ENCODE measurements at places on chromosomes 16 and 17.

DNA sequence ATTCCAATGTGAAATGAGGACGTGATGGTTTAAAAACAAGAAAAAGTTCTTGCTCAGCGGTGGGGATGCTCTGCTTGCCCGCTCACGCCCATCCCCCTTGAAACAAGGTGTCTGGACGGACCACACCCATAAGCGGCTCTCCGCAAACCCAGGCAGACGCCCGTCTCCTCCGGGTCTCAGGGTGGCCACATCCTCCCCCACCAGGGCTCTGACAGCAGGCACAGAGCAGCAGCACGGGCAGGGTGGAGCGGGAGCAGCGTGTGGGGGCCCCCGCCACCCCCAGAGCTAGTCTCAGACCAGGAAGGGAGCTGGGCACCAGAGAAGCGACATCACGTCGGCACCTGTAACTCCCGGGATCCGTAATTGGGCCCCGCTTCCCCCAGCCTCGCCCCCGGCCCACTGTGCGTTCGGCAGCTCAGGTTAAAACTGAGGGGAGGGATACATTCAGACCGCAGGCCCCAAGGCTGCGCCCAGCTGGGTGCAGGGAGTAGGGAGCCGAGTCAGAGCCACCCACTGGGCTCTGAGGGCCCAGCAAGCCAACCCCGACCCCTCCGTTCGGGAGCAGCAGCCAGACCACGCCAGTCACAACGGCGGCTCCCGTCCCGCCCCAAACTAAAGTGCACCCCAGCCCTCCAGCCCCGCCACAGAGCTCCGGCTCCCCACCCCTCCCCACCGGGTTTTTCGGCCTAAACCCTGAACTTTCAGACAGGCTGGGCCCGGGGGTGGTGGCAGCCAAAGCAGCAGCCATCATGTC, 22.0 kb downstream of the CLUH start:
- no peak for DNase-seq

DNA sequence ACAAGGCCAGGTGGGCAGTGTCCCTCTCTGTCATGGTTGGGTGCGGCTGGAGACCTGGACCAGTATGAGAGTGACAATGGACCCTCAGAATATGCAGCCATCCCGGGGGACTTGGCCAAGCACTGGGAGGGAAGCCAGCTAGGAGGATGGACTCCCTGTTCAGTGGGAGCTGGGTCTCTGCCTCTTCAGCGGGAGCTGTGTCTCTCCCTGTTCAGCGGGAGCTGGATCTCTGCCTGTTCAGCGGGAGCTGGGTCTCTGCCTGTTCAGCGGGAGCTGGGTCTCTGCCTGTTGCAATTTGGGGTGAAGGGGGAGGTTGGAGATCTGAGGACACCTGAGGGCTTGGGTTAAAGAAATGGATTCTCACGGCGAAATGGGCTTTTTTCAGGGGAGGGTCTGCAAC, 3.8 kb upstream of the PRSS33 start:
- DNase-seq = no peak

GRCh38 chr16:9286930-9287329, 195.5 kb downstream of the HAPSTR1 start:
- no peak for DNase-seq

DNA sequence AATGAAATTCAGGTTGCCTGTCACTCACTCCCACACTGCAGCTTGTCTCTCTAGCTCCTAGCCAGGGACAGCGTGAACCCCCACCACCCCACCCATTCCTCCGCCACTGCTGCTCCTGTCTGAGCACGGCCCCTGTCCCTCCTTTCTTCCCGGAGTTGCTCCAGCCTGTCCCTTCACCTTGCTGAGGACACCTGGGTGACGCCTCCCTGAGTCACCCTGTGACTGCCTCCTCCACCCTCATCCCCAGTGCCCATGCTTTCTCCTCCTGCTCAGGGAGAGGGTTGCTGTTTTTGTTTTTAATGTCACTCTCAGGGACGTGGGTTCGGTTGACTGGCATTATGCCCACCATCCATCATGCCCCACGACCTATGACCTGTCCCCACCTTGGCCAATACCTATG, 25.8 kb upstream of the NAT9 start:
- no peak for DNase-seq

All from NCI-H187 treated with DMSO at 0.1 percent for 48 hours (cell line).